ENCODE measurements at places on chromosomes 12 and 14.

GRCh38 chr14:44712024-44712815 is 205.1 kb upstream of the FSCB start:
- peak; percentile 53 for DNase-seq

DNA sequence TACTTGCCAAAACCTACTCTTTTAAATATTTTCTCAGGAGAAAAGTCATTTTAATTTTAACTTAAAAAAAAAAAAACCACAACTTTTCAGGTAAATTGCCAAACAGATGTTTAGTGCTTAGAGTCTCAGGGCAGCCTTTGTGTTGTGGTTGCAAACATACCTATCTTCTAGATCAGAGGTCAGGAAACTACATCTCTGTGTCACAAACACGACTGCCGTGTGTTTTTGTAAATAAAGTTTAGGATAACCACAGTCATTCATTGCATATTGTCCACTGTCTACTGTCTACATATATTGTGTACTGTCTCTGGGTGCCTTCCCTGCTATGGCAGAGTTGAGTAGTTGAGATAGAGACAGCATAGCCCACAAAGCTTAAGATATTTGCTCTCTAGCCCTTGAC is 48.9 kb downstream of the DYRK2 start:
- no peak for DNase-seq

GRCh38 chr14:61420326-61420725 is 98.9 kb downstream of the PRKCH start:
- DNase-seq = peak; percentile 85

DNA sequence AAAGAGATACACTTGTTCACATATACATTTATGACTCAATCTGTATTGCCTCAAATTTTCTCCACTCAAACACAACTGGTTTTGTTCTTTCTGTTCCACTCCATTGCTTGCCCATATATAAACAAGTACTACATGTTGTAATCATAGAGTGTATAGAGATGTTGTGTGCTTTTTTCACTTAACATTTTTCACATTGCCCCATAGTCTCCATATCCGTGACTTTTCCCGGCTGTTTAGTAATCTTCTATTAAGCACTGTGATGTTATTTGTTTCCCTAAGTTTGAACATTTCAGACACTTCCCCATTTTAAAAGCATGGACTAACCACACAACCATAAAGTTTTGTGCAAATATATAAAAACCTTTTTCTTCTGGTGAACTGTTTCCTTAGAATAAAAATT is 45.5 kb upstream of the PTPRR start:
- no peak for DNase-seq

DNA sequence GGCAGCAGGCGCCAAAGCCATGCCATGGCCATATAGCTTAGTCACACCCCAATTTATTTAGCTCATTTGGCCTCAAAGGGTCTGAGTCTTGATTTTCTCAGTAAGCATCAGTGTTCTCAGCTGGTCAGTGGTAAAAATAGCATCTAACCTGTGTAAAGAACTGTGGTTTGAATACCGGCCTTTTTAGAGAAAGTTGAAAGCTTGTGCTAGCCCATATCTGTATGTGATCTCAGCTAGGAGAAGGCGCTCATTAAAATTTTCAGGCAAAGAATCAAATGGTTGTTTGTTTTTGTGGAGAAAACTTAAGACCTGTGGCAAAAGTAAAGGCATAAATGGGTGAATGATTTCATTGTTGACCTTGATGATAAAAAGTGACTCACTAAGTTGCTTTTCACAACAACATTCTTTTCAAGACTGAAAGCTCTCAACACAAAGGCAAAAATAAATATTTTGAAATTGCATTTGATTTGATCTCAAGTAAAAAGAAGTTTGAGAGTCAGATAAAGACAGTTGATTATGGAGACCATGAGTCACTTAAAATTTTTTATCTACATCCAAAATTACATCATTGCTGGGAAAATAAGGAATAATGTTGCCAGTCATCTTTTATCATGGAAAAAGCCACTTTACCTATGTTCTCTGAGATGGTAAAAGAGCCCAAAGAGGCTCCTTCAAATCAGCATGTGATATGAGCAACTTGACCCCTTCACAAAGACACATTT is 128.5 kb upstream of the RGS6 start:
- DNase-seq = no peak

All from NCI-H2029 treated with DMSO at 0.1 percent for 48 hours (cell line).